ENCODE measurements at places on chromosomes 5 and 9.

DNA sequence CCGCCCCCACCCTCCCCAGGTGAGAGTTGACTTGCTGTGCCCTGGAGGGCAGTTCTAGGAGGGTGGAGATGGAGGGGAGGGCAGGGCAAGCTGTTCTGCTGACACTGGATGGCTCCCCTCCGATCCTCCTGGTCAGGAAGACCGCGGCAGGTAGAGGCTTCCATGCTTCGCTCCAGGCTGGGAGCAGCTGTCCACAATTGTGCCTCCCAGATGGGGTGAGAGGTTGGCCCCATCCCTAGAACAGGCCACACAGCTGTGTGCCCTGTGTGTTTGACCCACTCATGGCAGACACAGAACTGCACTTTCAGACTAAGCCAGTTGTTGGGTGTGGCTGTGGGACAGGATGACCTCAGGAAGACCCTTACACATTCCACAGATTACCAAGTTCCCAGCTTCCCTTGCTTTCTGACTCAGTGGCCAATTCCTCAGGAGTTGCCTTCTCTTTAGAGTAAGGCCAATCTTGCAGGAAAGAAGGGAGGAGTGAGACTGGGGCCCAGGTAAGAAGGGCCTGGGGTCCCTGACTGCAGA, 72.1 kb upstream of the HSPA9 start:
- no peak for DNase-seq

DNA sequence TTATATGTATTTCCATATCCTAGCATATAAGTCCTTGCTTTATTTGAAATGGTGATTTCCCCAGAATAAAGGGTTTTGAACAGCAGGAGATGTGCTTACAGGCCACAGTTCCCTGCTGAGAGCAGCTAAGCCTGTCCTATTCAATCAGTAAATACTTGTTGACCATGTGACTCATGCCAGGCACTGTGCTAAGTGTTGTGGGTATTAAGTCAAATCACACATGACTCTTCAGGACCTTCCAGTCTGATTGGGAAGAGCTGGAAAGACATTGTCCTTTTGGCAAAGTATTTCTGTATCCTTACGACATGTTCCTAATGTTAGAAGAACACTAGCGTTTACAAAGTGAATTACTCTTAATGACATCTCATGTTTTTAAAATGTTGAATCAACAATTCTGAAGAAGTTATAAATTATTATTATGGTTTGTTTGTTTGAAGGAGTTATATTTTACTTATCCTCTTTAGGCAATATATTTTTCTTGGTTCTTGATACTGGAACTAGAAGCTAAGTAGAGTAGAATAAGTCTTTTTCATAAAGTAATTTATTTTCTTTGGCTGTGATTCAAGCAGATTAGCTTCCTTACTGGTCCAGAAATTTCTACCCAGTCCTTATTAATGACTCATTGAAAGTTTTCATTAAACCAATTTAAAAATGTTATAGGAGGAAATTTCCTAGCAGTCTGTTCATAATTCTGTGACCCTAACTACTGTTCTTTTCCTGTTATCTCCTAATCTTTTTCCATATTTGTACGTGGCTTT, 82.1 kb downstream of the GAPVD1 start:
- no peak for DNase-seq

GRCh38 chr5:43891112-43891511, 288.1 kb downstream of the NNT start:
- no peak for DNase-seq

- no peak for DNase-seq
Measured at GRCh38 chr9:8261737-8262136, 462.2 kb upstream of the DMAC1 start.

GRCh38 chr9:128771094-128771721, 519 bp downstream of the ZER1 start:
- DNase-seq: no peak

DNA sequence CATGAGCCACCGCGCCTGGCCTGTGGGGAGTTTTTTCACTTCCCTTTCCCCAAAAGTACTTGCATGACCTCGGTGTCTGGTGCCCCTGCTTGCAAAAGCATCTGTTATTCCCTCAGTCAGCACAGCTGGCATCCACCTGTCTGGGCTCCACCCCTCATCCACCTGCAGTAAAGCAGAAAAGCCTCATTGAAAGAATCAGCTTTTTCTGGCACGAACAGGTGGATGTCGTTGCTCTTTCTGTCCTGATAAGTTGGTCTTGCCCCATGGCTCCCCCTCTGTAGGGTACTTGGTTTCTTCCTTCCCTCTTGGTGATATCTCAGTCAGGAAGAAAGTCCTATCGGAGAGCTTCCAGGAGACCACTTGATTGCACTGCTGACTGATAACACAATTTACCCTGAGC, 37.4 kb downstream of the WWC1 start:
- no peak for DNase-seq

DNA sequence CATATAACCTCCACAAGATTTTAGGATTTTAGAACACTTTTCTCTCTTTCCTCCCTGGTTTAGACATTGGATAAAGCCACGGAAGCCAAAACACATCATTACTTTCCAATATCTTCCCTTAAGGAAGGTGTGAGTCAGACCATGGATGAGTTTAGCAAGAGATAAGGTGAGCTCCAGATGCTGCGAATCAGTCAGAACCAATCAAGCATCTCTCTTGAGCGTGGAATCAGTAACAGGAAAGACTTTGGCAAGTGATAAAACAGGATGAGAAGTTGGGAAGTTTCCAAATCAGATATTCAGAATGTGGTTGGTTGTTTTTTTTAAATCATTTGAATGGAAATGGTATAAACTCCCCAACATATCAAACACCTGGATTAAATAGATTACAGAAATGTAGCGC, 397.8 kb downstream of the EFNA5 start:
- no peak for DNase-seq

Data from C1 segment of cervical spinal cord (tissue), 14 donors.